Activated CD4-positive, alpha-beta T cell treated with anti-CD3 and anti-CD28 coated beads, Interleukin-2, amount 50 U/mL, for 16 hours (primary cell): ENCODE measurements at places on chromosomes 2 and 18.

DNA sequence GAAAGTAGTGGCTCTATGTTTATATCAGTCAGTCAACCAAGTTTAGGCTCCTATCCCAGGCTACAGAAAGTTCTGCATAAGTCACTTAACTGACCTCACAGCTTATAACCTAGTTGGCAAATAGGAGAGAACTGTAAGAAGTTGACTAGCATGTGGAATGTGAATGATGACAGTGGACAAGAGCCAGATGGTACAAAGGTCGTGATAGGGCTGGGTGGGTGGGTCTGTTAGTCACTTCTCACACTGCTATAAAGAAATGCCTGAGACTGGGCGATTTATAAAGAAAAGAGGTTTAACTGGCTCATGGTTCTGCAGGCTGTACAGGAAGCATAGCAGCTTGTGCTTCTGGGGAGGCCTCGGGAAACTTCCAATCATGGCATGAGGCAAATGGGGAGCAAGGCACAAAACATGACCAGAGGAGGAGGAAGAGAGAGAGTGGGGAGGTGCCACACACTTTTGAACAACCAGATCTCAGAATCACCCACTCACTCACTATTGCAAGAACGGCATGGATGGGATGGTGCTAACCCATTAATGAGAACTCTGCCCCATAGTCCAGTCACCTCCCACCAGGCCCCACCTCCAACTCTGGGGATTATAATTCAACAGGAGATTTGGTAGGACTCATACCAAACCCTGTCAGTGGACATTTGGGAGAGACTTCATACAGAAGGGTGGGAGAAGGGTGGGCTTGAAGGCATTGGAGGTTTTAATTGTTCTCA lies 68.8 kb downstream of the LTBP1 start:
- DNase-seq = no peak

- DNase-seq = no peak
These were observed 8.1 kb upstream of the TYMS start for GRCh38 chr18:649341-649740.

DNA sequence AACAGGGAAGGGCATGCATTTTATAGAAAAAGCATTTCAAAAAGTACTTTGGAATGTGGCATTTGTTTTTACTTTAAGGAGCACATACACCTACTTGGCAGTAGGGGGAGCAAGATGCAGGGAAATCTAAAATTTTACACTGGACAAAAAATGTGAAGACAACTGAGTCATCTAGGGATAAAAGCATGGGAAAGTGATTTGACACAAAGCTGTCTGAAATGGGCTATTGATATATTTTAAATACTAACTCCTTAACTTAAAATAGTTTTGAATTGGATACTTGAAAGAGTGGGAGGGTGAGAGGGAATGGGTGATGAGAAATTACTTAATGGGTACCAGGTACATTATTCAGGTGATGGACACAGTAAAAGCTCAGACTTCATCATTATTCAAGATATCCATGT lies 15.8 kb downstream of the TMEM200C start:
- DNase-seq = peak; percentile 23

DNA sequence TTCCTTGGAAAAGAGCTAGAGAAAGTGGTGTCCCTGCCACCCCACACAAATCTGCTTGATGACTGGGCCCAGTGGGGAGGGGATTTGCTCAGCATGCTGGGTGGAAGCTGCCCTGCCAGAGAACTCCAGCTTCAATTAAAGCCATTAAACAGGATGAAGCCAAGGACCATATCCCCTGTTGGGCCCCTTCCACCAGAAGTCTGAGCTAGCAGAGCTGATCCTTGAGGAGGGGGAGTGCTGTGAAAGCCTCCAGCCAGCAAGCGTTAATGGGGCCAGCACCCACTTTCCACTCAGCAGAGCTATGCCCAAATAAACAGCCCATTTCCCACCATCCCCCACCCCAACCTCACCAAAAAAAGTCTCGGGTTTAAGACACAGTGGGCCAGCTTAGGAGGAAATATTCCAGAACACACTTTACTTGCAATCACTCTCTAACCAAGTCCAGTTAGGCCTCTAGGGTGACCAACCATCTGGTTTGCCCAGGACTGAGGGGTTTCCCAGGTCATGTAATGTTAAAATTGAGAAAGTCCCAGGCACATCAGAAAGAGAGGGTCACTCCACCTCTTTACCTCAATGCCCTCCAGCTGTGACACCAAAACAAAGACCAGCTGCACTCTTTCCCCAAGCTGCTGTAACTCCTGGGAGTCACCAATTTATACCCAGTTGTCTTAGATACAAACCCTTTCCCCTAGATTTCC lies 132.3 kb downstream of the FOXI3 start:
- no peak for DNase-seq

GRCh38 chr2:134137182-134137611 lies 116.7 kb upstream of the MGAT5 start:
- no peak for DNase-seq

- peak; percentile 60 for DNase-seq
These were observed 114.1 kb upstream of the NDUFV2 start for GRCh38 chr18:8988260-8988871.

- DNase-seq = no peak
These were observed 36.9 kb upstream of the KLF7 start for GRCh38 chr2:207202645-207203044.

DNA sequence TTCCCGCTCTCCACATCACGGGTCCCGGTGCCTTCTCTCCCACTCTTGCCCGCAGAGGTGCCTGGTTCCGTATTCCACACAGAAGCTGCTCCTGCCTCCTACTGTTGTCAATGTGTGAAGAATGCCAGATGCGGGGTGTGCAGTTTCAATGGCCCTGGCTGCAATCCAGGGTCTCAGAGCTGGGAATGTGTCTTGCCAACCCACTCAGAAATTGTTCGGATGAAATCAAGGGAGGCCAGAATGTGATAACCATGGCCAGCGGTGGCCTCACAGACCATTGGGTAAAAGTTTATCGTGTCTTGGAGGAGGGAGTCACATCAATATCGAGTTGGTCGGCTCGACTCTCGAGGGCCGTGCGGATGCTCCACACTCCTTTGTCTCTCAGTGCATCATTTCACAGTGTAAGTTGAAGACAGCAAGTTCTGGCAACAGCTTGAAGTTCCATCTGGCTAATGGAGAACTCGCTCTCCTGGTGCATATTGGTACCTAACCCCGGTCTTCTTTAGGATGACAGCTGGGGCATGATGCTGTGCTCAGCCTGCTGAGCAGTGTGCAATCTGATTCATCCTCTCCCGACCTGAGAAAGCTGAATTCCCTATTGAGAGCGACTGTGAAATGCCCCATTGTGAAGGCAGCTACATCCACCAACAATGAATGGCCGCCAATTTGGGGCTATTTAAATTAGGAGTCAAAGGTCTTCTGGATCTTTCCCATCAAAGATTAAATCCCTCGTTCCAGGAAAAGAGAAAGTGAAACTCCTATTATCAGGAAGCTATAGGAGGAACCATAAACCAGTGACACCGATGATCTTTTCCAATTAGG lies 389.0 kb downstream of the SOX11 start:
- no peak for DNase-seq

- DNase-seq = no peak
These were observed 500.9 kb downstream of the FBXO15 start for GRCh38 chr18:73646772-73647171.

GRCh38 chr18:9913151-9913525 lies 678 bp upstream of the VAPA start:
- DNase-seq = no peak

DNA sequence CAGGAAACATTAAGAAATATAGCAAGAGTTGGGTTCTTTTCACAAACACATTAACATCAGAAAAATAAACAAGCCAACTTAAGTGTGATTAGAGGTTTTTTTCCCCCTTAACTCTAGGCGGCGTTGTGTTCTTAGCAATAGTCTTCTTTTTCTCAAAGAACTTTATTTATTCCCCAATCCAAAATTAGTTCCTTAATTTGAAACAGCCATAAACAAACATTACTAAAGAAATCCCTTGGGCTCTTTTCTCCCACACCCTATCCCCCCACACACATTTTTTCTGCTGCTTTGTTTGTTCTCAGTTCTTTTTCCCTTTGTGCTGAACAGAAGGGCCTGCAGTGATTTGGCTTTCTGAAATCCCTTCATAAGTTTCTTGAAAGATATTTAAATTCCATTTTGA lies 13.2 kb upstream of the MYO1B start:
- DNase-seq = no peak

DNA sequence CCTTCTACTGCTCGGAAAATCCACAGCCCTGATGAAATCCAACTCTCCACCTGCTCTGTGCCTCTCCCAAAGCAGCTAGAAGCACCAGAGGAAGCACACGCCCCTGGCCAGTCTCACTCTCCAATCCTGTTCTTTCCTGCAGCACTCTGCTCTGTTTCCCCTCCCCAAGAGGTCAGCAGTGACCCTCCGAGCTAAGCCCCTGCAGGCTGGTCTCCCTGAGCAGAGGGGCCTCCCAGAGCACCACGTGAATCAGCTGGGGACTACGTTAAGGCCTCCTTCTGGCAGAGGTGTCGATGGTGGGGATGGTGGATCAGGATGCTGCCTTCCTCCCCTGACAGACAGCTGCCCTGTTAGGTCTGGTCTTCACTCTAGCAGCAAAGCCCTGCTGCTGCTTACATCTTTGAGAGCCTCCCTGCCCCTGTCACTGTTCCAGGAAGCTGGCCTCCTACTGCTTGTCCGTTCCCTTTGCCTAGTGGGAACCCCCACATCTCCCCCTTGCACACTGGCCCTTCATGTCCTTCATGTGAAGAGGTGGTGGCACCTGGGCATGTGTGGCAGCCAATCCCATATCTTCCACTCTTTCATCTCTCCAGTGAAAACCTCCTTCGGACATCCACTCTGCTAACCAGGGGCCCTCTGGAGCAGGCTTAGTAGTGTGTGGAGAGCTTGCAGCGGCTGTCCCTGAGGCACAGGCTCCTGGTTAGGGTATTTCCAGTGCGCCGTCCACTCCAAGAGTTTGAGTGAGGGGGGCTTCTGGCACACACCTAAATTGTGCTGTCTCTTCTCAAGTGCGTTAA lies 307.5 kb upstream of the HS6ST1 start:
- DNase-seq = no peak

DNA sequence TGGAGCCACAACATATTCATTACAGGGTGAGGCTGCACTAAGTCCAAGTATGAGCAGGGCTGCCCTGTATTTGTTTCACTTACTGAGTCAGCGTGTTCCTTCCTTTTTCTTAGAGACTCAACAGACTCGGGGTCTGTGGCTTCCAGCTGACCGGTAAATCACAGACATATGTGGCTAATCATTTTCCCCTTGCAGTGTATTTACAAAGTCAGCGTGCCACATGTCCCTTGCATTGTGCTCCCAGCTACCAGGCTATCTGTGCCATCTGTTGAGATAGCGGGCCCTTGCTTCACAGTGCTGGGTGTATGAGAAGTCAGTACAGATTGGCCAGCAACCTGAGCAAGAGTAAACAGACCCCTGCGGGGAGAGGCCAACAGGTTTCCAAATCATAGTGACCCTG lies 254.3 kb downstream of the LRRTM1 start:
- DNase-seq = no peak

GRCh38 chr2:239042046-239042445 lies 194.2 kb downstream of the TWIST2 start:
- no peak for DNase-seq

- no peak for DNase-seq
These were observed 11.3 kb downstream of the VRK2 start for GRCh38 chr2:58057707-58058530.

DNA sequence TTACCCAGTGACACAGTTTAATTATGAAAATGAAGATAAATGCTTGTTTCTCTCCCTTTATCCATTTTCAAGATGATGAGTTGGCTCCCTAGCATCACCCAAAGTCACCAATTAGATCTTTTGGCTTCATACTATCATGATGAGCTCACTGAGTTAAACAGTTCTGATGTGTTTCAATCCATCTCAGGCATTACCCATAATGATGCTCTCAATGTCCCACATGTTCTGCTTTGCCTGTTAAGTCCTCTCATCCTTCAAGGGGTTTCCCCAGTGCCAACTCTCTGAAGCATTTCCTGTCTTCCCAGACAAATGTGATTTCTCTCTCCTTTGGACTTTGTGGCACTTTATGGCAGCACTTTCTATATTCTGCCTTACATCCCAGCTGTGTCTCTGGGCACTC lies 92.6 kb downstream of the EPB41L3 start:
- DNase-seq = no peak

GRCh38 chr2:169803480-169803879 lies 4.8 kb downstream of the SSB start:
- no peak for DNase-seq

DNA sequence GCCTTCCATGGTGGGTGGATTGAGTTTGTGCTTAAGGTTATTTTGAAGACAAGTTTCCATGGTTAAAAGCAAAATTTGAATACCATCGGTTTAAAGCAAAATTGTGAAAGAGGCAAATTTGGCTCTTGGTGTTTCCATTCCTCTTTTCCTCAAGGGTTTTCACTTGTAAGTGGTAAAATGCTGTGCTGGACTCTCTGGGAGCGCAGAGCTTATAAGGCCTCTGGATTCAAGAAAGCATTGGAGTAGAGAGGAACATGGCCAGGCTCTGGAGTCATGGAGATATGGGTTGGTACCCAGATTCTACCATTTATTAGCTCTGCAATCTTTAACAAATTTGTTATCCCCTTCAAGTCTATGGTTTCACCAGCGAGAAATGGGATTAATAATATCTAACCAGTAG lies 17.5 kb downstream of the KCNE4 start:
- DNase-seq = no peak

GRCh38 chr2:223591596-223591995 lies 10.6 kb downstream of the SCG2 start:
- no peak for DNase-seq

DNA sequence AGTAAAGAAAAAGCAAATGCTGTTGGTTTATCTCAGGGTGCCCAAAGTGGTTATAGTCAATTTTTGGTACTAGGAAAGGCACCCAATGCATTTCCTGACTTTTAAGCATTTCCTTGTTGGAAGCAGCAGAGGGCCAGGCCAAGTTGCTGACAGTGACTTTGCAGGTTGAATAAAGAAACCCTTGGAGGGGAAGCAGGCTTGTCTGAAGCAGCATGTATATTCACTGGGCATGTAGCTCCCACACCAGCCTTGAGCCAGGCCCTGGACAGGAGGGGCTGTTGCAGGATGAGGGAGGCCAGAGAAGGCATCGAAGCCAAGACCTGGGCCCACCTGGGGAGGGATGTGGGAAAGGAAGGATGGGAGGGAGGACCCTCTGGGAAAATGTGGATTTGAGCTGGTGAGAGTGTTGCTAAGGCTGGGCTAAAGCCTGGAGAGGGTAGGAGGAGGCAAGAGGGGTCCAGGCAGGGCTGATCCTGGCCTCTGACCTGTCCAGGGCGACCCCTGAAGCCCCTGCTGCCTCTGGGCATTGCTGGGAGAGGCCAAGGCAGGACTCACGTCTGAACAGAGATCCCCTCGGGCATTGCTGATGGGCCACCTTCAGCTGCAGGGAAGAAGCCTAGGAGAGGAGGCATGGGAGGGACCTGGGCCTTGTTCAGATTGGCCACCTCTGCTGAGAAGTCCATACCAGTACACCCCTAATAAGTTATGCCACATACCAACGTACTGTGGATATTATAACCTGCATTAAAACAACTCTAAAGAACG lies 79.6 kb downstream of the STPG4 start:
- DNase-seq = no peak

- no peak for DNase-seq
These were observed 54.0 kb upstream of the LINC00305 start for GRCh38 chr18:64202863-64203262.
